ENCODE measurements at places on chromosomes 7 and 10. TPM values are rescaled to one million over a fixed set of nuclear protein-coding genes. Genes with fewer than 3 reads are reported as not detected.
A peak's percentile ranks its signal among the peaks of the same experiment; 100 is the strongest.

DNA sequence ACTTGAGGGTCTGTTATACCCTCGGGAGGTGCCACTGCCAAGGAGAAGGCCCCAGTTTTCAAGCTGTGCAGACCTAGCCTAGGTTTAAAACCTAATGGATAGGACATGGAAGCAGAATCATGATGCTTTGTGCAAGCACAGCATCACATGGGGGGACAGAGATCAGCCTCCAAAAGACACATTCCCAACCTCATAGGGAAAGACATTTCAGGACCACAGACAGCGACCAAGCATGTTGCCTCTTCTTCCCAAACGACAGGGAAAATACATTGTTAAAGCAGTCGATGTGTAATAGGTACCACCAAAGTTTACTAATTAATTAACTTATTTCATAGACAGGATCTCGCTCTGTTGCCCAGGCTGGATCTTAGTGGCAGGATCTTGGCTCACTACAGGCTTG lies 573.9 kb downstream of the TCERG1L start:
- H3K4me3 ChIP-seq = no peak overlapping the region
- H3K4me1 ChIP-seq = peaks cover 3% of the 10 kb centered on the region
- DNase-seq = no peak
- no peaks in the 10 kb centered on the region for H3K27me3 ChIP-seq
- H3K36me3 ChIP-seq = no peaks in the 10 kb centered on the region
- no peak overlapping the region for H3K27ac ChIP-seq

Gene LANCL2
- total RNA-seq = 11.4 TPM

DNA sequence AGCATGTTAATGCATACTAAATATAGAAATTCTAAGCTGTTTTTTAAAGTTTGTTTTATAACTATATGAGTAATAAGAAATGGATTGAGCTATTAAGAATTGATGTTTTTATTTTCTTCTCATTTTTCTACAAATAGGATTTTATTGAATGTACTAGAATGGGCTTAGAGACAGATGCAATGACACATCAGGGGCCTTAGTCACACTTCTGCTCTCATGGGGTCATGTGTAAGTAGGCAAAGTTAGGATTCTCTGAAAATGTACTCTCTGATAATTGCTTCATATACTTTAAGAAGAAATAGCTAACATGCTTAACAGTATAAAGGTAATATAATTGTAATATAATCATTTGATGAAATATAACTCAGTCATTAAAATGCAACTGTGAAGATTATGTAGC lies 154.6 kb downstream of the ZNF438 start:
- no peak overlapping the region for H3K4me3 ChIP-seq
- no peak overlapping the region for H3K27ac ChIP-seq
- no peaks in the 10 kb centered on the region for H3K4me1 ChIP-seq

DNA sequence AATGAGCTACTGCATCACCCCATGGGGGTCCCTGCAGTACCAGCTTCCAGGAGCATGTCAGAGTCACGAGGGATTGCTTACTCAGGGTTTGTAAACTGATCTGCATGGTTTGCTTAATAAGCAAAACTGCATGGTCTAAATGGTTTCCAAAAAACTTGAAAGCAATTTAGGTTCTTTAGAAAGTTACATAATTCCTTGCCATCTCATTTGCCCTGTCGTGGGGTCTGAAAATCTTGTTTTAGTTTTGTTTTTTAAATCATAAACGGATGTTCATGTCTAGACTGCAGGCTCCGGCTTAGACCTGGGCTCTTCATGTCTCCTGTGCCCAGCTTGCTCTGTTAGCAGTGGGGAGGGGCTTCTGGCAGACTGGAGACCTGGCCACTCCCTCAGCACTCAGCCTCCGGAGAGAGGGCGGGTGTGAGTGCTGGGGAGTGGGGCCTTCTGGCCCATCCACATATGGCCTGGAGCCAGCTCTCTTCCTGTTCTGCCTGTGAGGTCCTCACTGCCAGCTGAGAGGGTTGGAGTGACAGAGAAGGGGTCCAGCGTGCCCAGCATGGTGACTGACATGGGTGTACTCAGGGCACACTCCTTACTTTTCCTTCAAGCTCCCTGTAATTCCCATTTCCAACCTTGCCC lies 17.5 kb downstream of the PRF1 start:
- DNase-seq = peak; percentile 66
- no peaks in the 10 kb centered on the region for H3K27me3 ChIP-seq
- H3K27ac ChIP-seq = no peak overlapping the region
- peaks cover 3% of the 10 kb centered on the region for H3K4me1 ChIP-seq

DNA sequence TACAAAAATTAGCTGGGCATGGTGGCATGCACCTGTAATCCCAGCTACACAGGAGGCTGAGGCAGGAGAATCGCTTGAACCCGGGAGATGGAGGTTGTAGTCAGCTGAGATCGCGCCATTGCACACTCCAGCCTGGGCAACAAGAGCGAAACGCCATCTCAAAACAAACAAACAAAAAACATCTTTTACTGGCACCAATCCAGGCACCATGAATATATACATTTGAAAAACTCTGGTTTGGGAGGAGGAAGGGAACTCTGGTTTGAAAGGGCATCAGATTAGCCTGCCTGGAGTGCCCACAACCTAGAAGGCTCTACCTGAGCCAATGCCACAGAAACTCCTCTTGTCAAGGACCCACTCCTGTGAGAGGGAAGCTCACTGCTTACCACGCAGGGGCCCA lies 15.9 kb downstream of the POLL start:
- no peak for DNase-seq
- no peaks in the 10 kb centered on the region for H3K4me1 ChIP-seq
- no peak overlapping the region for H3K4me3 ChIP-seq
- H3K36me3 ChIP-seq = no peaks in the 10 kb centered on the region

DNA sequence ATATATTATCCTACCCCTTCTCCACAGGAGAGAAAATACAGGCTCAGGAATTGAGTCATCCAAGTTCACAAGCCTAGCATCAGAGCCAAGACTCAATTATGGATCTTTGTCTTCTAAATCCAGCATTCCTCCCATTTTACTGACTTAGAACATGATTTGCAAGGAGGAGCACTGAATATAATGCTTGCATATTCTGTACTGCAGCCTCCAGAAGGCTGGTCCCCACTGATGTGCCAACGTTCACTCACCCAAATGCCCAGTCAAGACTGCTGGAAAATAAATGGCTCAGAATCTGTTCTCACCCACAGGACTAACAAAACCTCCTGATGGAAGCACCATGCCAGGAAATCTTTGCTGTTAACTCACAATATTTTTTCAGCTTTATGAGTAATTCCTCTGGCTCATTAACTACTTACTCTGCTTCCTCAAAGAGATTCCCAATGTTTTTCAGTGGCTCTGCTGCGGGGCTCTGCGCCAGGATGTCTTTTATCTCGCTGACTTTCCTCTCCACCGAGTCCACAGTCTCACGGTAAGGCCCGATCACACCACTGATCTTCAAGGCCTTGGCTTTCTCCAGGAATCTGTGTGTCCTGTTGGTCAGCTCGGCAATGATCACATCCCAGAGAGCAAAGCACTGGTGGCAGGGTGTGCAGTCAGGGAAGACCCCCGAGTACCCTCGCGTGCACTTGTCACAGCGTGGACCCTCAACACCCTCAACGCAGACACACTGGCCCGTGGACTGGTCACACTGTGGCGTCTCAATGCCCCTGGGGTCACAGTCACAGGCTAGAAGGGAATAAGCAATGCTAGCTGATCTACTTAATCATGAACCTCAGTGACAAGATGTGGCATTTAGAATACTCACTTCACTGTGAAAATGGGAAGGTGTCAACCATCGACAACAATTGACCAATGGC lies 48.8 kb downstream of the DLD start:
- peaks cover 18% of the 10 kb centered on the region for H3K4me1 ChIP-seq
- no peak overlapping the region for H3K4me3 ChIP-seq
- no peaks in the 10 kb centered on the region for H3K27me3 ChIP-seq
- no peak overlapping the region for H3K27ac ChIP-seq
- H3K36me3 ChIP-seq = peaks cover 5% of the 10 kb centered on the region

- peaks cover 1% of the 10 kb centered on the region for H3K27me3 ChIP-seq
- no peak overlapping the region for H3K4me3 ChIP-seq
- H3K27ac ChIP-seq = no peak overlapping the region
- no peak for DNase-seq
- H3K36me3 ChIP-seq = no peaks in the 10 kb centered on the region
Observed at GRCh38 chr7:16345979-16346958, 75.1 kb downstream of the CRPPA start.

- H3K27me3 ChIP-seq = no peaks in the 10 kb centered on the region
- no peaks in the 10 kb centered on the region for H3K36me3 ChIP-seq
- H3K4me1 ChIP-seq = peaks cover 2% of the 10 kb centered on the region
- no peak overlapping the region for H3K4me3 ChIP-seq
- no peak overlapping the region for H3K27ac ChIP-seq
Observed at GRCh38 chr10:60704471-60704870, 73.8 kb upstream of the CDK1 start.

Measured in H1 (cell line).